Daoy (cell line): ENCODE measurements at places on chromosomes 2 and 18. TPM values are rescaled to one million over a fixed set of nuclear protein-coding genes. Genes with fewer than 3 reads are reported as not detected.

OXER1 gene
- total RNA-seq, result not detected in 2 replicates

VSNL1 gene
- 0.09 and 2.1 TPM in 2 replicates for total RNA-seq

IL36G gene
- total RNA-seq, result 0.80 TPM in 1 of 2 replicates, not detected in the other

MAIP1 gene
- 21.5 and 29.4 TPM in 2 replicates for total RNA-seq

MRPL30 gene
- 39.6 and 52.6 TPM in 2 replicates for total RNA-seq

LINC00305 gene
- total RNA-seq, result not detected in 2 replicates

ASPRV1 gene
- total RNA-seq, result 0.80 and 1.2 TPM in 2 replicates

ZNF512 gene
- total RNA-seq, result 26.1 and 35.5 TPM in 2 replicates

CNTNAP5 gene
- not detected in 2 replicates for total RNA-seq

FAM237A gene
- total RNA-seq, result not detected in 2 replicates

G6PC2 gene
- total RNA-seq, result not detected in 2 replicates

CABYR gene
- 1.4 and 3.1 TPM in 2 replicates for total RNA-seq

NT5C1B gene
- total RNA-seq, result 0.21 TPM in 1 of 2 replicates, not detected in the other

SOWAHC gene
- total RNA-seq, result 7.1 and 9.0 TPM in 2 replicates

COL6A3 gene
- 268 and 296 TPM in 2 replicates for total RNA-seq

ZBTB7C gene
- 0.21 and 0.29 TPM in 2 replicates for total RNA-seq

CHRND gene
- not detected in 2 replicates for total RNA-seq

ANKRD29 gene
- total RNA-seq, result 1.6 and 3.9 TPM in 2 replicates

SLC9A4 gene
- not detected in 2 replicates for total RNA-seq

C1D gene
- total RNA-seq, result 44.5 and 51.3 TPM in 2 replicates

BCL2 gene
- total RNA-seq, result 2.2 and 2.7 TPM in 2 replicates

PDCL3 gene
- total RNA-seq, result 43.8 and 45.3 TPM in 2 replicates

GALNT5 gene
- total RNA-seq, result under 0.01 and 0.03 TPM in 2 replicates

RAX gene
- not detected in 2 replicates for total RNA-seq

LYPD6 gene
- total RNA-seq, result 6.7 and 8.5 TPM in 2 replicates

GYPC gene
- total RNA-seq, result 23.6 and 33.4 TPM in 2 replicates

SLC9A2 gene
- total RNA-seq, result 0.92 and 1.5 TPM in 2 replicates

STPG4 gene
- total RNA-seq, result not detected in 2 replicates

NR4A2 gene
- total RNA-seq, result 0.06 TPM in 1 of 2 replicates, not detected in the other

MC2R gene
- total RNA-seq, result not detected in 2 replicates

GCG gene
- total RNA-seq, result not detected in 2 replicates

INPP1 gene
- total RNA-seq, result 6.2 and 12.1 TPM in 2 replicates
